ENCODE measurements at places on chromosomes 3 and 15.

GRCh38 chr3:56976651-56977560 is 83.6 kb upstream of the SPATA12 start:
- DNase-seq, result no peak

- no peak for DNase-seq
Observed at GRCh38 chr3:197353001-197353866, 54.8 kb upstream of the DLG1 start.

GRCh38 chr3:5531741-5532290 is 344.3 kb downstream of the EDEM1 start:
- no peak for DNase-seq

- no peak for DNase-seq
Observed at GRCh38 chr3:45066109-45066801, 40.2 kb downstream of the CLEC3B start.

GRCh38 chr3:48474619-48475018 is 28.1 kb downstream of the ATRIP start:
- no peak for DNase-seq

- DNase-seq, result no peak
Observed at GRCh38 chr15:64596701-64597476, 136.5 kb downstream of the ZNF609 start.

DNA sequence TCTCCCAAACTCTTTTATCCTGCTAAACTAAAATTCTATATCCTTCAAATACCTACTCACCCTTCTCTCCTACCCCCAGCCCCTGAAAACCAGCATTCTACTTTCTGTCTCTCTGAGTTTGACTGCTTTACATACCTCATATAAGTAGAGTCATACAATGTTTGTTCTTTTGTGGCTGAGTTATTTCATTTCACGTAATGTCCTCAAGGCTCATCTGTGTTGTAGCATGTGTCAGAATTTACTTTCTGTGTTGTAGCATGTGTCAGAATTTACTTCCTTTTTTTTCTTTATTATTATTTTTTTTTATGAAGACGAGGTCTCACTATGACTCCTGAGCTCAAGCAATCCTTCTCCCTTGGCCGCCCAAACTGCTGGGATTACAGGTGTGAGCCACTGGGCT is 20.1 kb downstream of the IFT122 start:
- DNase-seq, result no peak

GRCh38 chr15:101579631-101580163 is 72.5 kb downstream of the TM2D3 start:
- no peak for DNase-seq

DNA sequence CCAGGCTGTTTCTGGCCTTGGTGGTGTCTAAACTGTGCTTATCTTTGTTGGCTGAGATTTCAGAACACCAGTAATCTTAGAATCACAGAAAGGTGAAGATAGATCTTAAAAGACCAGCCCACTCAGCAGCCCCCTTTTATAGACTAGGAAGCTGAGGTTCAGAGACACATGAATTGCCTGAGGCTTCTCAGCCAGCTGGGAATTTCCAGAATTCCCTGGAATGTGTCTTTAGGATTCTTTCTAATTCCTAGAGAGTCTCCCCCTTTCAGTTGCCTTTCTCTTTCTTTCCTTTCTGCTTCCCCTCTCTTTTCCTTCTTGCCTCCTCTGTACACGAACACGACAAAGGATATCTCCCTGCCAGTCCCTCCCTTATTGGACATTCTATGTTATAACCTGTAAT is 19.5 kb downstream of the ANKUB1 start:
- DNase-seq, result no peak

DNA sequence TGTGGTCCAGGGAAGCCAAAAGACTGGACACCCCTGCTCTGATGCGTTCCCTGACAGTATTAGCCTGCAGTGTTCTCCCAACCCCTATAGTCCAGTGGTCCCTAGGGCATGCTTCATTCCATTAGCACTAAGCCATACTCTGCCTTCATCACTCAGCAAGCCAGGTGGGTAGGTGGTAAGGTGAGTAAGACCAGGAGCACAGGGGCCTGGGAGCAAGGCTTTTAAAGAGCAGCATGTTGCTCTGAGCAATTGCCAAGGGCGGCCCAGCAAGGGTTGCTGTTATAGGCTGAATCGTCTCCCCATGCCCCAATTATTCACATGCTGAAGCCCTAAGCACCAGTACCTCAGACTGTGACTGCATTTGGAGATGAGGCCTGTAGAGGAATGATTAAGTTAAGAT is 11.0 kb downstream of the CXCR6 start:
- no peak for DNase-seq

DNA sequence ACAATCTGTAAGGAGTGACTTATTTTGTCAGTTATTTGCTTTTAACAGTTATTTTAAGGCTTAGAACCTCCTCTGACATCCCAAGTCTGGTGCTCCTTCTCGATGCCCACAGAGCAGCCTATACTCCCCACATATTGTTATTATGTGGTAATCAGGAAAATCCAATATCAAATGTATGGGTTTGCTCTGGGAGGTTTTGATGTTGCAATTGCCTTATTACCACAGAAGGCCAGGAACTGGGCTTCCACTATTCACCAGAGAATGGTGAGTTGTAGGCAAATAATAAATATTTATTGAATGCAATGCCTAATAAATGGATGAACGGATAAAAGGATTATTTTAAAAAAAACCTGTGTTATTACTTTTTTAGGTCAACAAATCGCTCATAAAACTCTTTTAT is 12.2 kb downstream of the NEK10 start:
- DNase-seq, result no peak

DNA sequence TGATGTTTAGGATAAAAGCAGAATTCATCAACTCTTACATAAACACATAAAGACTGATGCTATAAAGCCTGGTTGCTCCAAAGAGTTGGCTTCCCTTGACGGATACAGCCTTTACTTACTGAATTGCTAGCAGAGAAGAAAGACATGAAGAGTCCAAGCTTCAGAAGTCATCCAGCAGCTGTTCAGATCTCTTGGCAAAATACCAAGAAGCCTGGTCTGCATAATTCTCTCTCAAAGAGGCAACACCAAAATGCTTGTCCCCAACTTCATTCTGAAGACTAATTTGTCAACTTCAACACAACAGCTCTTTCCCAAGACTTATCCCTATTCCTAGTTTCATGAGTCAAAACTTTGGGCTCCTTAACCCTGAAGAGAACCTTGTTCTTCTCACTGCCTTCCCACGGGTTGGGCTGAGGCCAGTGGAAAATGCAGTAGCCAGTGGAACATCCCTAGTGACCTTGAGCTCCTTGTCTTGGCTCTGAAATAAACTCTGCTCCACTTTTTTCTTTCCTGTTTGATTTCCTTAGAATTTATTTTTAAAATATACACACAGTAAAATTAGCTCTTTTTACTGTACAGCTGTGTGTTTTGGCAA is 119.2 kb upstream of the THBS1 start:
- no peak for DNase-seq

DNA sequence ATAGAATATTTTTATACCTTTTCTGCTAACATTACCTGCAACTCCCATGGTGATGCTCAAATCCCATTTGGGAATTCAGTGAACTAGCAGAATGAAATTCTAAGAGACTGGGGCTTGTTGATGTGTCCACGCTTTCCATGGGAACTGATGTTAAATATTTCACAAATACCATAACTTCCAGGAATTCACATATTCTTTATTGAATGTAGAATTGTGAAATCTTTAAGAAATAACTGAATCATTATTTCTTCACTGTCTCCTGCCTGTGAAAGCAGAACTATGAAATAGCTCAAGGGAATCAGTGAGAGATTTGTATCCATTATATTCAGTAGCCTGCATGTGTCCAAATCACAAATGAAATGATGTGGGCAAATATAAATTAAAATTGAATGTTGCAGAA is 130.8 kb downstream of the SERPINI1 start:
- no peak for DNase-seq

DNA sequence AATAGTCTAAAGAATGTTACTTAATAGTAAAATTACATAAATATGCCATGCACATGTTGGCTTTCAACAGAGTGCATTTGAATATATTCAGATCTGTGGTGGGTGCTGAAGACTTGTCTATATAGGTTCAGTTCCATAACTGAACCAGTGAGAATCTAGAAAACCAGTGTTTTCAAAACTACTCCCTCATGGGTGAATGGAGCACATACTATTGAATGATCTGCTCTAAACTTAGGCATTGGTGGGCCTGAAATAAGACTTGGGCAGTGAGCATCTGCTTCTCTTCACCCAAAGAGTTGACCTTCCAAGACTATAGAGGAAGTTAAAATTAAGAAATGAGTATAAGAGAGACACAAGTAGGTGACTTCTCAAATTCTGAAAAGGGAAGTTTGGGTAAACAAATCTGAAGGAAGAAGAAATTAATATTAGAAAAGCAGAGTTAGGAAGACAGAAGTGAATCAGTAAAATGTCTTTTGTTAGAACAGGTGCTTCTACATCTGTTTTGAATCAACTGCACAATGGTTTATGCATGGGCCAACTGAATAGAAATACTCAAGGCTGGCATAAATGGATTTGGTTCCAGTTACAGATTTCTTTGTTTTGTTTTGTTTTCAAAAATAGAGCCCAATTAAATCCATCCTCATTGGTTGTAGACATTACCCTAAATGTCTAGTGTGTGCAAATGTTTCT is 19.3 kb downstream of the ALCAM start:
- no peak for DNase-seq

DNA sequence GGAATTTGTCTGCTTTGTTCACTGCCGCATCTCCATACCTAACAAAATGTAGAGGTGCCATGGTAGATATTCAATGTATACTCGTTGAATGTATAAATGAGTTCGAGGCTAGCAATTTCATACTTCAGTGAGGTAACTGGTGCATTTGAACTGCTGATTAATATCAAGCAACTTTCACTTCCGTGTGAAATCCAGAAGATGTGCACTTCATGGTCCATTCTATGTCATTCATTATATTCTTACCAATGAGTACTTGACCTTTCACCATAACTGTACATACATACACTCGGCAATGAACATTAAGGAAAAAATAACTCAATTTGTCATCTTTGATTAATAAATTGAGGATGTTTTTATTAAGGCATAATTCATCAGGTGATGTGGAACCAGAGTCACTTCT is 598.5 kb downstream of the ZNF385D start:
- DNase-seq, result no peak

GRCh38 chr3:44555723-44556122 is 730 bp downstream of the ZKSCAN7 start:
- no peak for DNase-seq

DNA sequence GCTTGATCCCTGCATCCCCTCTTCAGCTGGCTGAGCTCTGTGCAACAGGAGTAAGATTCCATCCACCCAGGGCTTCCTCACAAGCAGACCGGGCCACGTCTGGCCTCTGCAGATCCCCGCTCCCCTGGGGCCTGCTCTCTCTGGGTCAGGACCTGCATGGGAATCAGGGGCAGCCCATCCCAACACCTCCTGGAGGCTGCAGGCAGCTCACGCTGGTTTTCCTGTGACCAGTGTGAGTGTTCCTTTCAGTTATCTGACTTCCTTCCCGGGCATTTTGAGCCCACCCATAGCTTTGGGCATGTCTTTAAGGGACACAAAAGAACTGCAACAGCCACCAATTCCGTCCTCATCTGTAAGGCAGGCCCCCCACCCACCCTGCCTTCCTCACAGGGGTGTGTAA is 16.3 kb downstream of the NUP210 start:
- no peak for DNase-seq

GRCh38 chr3:54536450-54536849 is 391.4 kb downstream of the LRTM1 start:
- no peak for DNase-seq

DNA sequence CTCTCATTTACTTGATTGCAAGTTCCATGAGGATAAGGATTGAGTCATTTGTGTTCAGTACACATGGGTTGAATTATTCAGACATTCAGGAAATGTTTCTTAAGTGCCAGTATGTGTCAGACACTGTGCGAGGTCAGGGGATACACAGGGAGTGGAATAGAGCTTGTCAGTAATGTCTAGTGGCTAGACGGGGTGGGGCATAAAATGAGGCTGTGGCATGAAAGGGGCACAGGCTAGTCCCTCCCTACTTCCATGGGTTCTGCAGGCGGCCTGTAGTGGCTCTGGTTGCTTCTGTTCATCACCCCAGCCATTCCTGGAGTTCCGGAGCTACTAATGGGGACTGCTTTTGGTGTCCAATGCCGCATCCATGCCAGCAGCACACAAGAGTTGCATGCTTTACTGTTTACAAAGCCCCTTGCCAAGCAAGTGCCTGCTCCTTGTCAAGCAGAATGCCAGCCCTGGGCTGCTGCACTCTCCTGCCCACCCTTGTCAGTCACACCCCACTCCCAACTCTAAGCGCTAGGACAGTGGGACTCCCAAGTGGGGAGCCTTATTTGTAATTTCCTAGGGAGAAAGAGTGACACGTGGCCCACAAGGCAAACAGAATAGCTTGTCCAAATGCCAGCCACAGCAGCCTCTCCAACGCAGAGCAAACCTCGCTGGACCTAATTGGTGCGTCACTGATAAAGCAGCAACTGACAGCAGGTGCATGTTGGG is 70.8 kb downstream of the RAB11A start:
- no peak for DNase-seq

GRCh38 chr3:189363590-189364255 is 192.0 kb downstream of the TPRG1 start:
- no peak for DNase-seq

DNA sequence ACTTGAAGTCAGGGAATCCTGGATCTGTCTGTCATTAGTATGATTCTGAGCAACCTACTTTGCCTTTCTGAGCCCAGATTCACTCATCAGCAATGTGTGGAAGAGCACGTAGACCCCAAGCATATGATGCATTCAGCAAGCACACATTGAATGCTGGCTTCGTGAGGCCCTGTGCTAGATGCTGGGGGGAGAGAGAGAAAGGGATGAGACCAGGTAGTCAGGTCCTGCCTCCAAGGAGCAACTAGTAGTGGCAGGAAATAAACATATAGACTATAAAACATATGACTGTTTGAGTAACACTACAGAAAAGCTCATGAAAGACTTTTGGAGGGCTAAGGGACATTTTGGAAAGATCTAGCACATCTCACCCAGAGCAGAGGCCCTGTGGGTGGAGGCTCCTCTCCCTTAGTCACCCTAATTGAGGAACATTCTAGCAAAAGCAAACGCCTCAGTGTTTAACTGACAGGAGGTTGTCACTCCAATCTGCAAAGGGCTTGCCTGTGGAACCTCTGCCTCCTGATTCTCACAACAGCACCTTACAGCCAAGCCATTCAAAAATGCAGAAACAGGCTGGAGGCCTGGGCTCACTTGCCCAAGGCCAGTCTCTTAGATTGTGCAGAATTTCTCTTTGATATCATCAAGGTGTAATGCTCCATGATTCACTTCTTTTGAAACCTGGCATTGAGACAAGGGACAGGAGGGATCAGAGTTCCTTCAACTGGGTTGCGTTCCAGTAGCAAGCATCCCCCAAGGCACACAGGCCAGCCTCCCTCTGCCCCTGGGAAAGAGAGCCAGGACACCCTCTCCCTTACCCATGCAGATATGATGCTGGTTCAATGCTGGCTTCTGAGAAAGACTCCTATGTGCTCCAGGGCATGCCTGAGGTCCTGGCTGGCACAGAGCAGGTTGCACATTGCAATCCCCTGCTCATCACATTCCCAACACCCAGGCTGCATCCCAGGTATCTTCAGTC is 26.1 kb downstream of the STARD5 start:
- peak; percentile 42 for DNase-seq

DNA sequence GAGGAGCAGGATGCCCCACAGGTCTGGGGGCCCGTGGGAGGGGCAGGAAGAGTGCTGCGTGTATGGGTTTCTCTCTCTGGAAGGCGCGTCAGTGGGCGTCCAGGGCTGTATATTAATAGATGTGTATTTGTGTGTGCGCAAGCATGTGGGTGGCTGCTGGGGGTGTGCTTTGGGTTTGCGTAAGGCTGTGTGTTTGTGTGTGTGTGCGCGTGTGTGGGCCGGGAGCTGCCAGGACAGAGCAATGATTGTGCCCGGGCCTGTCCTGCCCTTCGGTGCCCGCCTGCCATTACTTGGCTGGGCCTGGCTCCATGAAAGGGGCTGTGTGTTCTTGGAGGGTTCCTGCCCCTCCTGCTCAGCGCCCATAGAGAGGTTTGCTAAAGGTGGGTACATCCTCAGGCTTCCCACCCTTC is 16.3 kb downstream of the CSPG4 start:
- no peak for DNase-seq
